ENCODE measurements at places on chromosomes 13 and 19. TPM values are rescaled to one million over a fixed set of nuclear protein-coding genes. Genes with fewer than 3 reads are reported as not detected.

- H3K27ac ChIP-seq, result no peak overlapping the region
- H3K36me3 ChIP-seq, result peaks cover 45% of the 10 kb centered on the region
- H3K4me3 ChIP-seq, result no peak overlapping the region
- peaks cover 14% of the 10 kb centered on the region for H3K4me1 ChIP-seq
These were observed 3.2 kb downstream of the WBP4 start for GRCh38 chr13:41064493-41064892.

DNA sequence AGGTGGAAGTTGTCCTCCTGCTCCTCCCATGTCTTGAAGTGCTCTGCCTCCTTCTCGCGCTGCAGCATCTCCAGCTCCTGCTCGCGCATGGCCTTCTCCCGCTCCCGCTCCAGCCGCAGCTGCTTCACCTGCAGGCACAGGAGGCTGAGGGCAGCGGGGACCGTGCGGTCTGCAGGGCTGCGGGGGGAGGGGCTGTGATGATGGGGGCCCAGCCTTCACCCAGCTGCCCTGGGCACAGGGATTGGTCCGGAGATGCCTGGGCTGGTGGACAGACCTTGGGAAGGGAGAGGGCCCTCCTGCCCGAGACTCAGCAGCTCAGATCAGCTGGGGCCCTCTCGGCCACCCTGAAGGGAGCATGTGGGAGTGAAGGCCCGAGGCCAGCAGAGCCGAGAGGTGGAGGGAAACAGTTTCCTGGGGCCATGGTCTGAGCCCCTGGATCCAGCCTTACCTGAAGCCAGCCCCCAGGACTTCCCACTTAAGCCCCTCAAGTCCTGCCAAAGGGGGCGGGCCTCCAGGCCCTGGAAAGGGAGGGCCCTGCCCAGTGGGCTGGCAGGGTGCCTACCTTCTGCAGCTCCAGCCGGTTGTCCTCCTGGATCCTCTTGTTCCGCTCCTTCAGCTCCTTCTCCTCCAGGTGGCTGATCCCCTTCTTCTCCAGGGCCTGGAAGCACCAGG lies 6.3 kb downstream of the CACTIN start:
- H3K27me3 ChIP-seq, result no peaks in the 10 kb centered on the region
- DNase-seq, result no peak
- H3K4me3 ChIP-seq, result no peak overlapping the region
- no peak overlapping the region for H3K27ac ChIP-seq
- H3K36me3 ChIP-seq, result no peaks in the 10 kb centered on the region

GRCh38 chr13:63449550-63449949 lies 2033.9 kb upstream of the PCDH20 start:
- no peaks in the 10 kb centered on the region for H3K27me3 ChIP-seq
- no peak for DNase-seq
- no peaks in the 10 kb centered on the region for H3K36me3 ChIP-seq
- no peak overlapping the region for H3K27ac ChIP-seq

DNA sequence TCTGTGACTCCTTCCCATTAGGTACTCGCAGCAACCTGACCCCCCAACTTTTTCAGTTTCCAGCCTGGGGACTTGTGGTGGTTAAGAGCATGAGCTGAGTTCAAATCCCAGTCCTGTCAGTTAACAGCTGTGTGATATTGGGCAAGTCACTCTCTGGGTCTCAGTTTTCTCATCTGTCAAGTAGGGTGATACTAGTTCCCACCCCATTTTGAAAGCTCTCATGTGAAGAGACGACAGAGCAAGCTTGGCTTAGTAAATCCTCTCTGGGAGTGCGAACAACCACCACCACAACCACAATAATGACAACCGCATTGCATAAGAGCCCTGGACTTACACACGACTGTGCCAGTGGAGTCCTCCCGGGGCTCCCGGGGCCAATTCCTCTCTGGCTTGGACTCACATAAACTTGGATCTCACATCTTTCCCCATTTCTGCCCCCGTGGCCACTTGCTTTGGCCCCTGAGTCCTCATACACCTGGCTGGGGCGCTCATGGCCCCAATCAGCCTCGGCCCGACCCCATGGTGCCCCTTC lies 454 bp downstream of the BLVRB start:
- no peak for DNase-seq
- no peaks in the 10 kb centered on the region for H3K27me3 ChIP-seq
- no peaks in the 10 kb centered on the region for H3K36me3 ChIP-seq
- H3K4me3 ChIP-seq, result peak overlapping the region; percentile 68
- peak overlapping the region; percentile 82 for H3K27ac ChIP-seq

DNA sequence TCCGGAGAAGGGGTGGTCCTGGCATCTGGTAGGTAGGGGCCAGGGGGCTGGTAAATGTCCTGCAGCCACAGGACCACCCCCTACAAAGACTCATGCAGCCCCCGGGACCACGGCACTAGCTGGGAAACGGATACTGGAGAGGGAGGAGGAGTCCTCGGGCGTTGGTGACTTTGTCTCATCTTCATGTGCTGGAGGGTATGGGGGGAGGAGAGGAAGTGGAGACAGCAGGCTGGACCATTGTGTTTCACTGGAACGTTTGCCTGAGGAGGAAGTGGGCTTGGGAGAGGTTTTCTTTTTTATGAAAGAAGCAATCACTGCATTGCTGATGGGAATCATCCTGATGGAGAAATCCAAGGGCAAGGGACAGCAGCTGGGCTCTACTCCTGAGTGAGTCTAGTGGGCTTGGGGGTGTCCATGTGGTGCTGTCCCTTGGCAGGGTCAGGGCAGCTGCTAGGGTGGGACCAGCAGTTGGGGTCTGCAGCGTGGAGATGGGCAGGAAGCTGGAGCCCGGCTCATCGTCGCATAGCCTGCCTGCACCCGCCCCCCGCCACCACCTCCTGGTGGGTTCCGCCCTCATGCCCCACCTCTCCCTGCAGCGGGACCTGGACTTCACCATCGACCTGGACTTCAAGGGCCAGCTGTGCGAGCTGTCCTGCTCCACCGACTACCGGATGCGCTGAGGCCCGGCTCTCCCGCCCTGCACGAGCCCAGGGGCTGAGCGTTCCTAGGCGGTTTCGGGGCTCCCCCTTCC lies 1.7 kb upstream of the ADM5 start:
- 0 out of 2 replicates have a peak, but pooled peaks cover 2% of the 10 kb centered on the region for H3K4me1 ChIP-seq
- no peaks in the 10 kb centered on the region for H3K36me3 ChIP-seq
- no peaks in the 10 kb centered on the region for H3K27me3 ChIP-seq
- no peak overlapping the region for H3K4me3 ChIP-seq

DNA sequence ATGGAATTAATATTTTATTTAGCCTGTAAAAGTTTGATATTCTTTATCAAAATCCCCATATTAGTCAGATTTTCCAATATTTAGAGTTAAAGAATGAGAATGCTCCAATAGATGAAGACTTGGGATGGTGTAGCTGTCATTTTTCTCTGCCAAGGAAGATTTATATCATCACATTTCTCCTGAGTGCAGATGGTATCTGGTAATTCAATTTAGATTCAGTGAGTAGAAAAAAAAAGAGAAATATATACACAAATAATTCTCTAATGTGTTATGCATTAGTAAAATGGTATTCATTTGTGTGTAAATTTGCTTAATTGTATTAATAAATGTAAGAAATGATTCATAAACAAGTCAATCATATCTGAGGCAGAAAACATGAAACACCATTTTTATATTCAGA lies 1508.7 kb upstream of the PCDH20 start:
- H3K4me1 ChIP-seq, result no peaks in the 10 kb centered on the region
- H3K27me3 ChIP-seq, result no peaks in the 10 kb centered on the region
- no peak overlapping the region for H3K4me3 ChIP-seq

DNA sequence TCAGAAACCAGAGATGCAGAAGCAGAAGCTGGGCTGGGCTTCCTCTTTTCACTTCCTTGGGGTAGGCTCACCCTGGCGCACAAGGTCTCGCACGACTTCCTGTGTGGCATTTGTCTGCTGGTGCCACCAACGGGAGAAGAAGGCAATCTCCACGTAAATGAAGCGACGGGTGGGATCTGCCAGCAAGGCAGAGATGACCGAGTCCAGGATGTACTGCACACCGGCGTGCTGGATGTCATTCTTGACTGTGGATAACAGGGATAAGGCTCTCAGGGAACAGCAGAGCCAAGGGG lies 1.3 kb downstream of the MAN2B1 start:
- DNase-seq, result no peak
- H3K4me3 ChIP-seq, result no peak overlapping the region
- peaks cover 3% of the 10 kb centered on the region for H3K36me3 ChIP-seq

Gene N4BP2L2
- 43.8 TPM for total RNA-seq

Gene GZMM
- total RNA-seq, result 0.69 TPM

Gene ATP8B3
- total RNA-seq, result 67.7 TPM

Gene IGSF23
- total RNA-seq, result not detected
